Activated CD4-positive, alpha-beta T cell treated with anti-CD3 and anti-CD28 coated beads for 48 hours (primary cell): ENCODE measurements at places on chromosomes 7 and 10.

DNA sequence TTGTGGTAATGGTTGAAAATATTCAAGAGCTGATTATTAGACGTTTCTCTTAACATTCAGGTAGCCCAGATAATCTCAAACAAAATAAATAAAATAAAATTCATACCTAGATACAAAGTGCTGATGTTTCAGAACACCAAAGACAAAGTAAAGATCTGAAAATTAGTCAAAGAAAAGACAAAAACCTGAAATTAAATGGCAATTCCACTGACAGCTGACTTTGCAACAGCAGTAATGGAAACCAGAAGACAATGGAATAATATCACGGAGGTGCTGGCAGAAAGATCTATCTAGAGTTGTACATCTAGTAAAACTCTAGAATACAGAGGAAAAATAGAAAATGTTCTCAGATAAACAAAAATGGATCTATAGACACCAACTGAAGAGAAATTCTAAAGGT lies 58.0 kb upstream of the IKZF1 start:
- DNase-seq = no peak

DNA sequence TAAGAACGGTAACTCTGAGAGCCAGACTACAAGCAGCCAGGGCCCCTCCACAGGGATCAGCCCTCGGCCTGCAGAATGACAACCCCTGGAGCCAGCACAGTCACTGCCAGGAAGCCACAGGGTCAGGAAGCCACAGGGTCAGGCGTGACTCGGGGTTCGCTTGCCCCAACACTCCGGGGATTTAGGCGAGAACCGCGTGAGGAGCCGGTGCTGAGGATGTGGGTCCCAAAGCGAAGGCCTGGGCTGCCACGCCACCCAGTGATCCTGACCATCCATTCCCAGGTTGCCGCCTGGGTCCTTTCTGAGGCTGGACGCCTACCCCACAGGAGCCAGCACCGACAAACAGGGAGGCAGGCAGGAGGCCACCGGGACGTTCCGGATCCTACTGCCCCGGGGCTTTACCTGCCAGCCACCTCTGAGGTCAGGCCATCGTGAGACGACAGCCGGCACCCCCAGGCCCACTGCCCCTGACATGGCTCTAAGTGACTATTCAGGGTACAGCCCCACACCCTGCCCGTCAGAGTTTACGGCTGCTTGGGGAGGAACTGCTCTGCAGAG lies 228.6 kb downstream of the ELFN1 start:
- DNase-seq = no peak

GRCh38 chr7:1192171-1192676 lies 32.2 kb upstream of the ZFAND2A start:
- no peak for DNase-seq

GRCh38 chr10:15364001-15364400 lies 7.1 kb downstream of the FAM171A1 start:
- DNase-seq = no peak

DNA sequence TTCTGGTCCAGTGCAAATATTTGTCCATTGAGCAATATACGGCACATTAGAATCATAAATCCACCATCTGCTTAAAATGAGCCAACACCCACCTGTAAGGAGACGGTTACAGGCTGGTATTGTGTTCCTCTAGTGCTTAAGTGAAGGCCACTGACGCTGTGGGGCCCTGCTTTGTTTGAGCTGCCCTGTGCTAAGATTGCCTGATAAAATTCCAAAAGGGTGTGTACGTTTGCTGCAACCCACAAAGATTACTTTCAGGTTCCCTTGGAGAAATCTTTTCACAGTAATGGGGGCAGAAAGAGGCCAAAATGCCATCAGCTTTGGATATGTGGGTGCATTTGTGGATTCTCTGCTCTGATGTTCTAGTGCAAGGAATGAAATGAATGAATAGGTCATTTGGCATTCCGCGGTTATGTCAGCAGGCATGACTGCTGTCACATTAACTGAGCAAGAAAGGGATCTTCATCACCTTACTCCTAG lies 34.4 kb downstream of the AGR3 start:
- DNase-seq = no peak

GRCh38 chr10:70908406-70909296 lies 20.3 kb upstream of the PCBD1 start:
- no peak for DNase-seq

GRCh38 chr7:90465816-90466215 lies 3.6 kb upstream of the PTTG1IP2 start:
- no peak for DNase-seq

DNA sequence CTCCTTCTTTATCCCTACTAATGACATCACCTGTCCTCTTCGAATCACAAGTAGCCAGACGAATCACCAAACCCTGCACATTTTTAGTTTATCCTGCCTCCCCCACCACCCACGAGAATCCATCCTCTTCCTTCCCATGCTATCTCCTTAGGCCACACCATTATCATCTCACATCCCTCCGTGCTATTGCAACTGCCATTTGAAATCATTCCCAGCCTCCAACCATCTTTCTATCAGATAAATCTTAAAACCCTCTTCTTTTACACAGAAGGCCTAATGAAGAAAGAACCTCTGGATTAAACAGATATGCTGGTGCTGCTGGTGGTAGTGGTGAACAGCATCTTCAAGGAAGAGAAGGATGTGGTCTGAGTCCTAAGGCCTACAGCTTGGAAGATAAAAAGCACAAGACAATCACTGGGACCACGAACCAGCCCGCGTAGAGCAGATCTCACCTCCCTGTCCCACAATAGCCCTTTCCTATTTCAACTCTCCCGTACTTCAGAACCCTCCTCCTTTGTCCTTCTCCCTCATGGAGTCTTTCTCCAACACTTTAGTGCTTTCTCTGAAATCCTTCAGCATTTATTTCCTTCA lies 403.1 kb downstream of the SFMBT2 start:
- no peak for DNase-seq

GRCh38 chr10:8583096-8583495 lies 528.6 kb downstream of the GATA3 start:
- DNase-seq = no peak

DNA sequence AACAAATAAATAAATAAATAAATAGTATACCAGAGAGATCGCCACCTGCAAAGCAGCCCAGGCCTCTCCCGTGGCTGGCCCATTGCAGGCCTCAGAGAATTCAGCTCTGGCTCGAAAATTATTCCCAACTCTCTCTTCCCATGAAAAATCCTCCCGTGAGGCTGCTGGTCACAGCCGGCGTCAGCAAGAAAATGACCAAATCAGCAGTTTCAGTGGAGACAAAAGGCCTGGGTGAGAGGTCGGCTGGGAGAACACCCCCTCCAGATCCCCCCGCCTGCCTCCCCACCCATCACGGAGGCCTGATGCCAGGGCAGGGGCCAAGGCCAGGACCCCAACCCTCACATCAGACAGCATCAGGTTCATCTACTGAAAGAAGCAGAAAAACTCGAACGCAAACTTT lies 3.1 kb upstream of the CLIP2 start:
- DNase-seq = no peak

DNA sequence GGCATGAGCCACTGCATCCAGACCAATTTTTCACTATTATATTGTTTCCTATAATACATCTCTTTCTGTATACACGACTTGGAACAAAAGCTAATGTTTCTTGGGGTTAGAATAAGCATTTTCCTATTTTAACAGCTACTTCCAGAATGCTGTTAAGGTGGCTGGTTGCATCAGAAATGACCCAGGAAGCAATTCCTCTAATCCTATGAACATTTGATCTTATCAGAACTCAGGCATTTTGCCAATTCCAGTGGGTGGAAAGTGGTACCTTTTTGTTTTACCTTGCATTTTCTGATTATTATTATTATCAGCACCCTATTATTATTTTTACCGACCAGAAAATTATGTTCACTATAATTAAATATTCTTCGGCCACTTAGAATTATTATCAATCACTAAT lies 73.3 kb downstream of the NDUFB2 start:
- no peak for DNase-seq

- peak; percentile 39 for DNase-seq
Measured at GRCh38 chr10:11631890-11632587, 20.6 kb upstream of the USP6NL start.

DNA sequence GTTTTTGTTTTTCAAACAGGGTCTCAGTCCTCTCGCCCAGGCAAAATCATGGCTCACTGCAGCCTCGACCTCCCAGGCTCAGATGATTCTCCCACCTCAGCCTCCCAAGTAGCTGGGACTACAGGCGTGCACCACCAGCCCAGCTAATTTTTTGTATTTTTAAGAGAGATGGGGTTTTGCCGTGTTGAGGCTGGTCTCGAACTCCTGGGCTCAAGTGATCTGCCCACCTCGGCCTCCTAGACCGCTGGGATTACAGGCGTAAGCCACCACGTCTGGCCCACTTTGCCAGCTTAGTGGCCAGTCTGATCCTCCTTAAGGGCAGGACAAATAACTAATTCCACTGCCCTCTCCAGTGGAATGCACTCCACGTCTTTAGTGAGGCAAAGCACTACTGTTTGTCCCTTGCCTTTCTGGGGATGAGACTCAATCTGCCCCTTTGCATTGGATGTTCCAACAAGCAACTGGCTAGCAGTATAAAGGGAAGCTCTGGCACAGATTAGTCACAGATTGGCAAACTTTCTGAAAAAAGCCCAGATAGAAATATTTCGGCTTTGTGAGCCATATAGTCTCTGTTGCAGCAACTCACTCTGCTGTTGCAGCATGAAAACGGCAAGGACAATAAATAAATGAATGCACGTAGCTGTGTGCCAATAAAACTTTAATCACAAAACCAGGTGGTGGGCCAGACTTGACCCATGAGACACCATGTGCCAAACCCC lies 143.8 kb upstream of the RHEB start:
- DNase-seq = no peak

DNA sequence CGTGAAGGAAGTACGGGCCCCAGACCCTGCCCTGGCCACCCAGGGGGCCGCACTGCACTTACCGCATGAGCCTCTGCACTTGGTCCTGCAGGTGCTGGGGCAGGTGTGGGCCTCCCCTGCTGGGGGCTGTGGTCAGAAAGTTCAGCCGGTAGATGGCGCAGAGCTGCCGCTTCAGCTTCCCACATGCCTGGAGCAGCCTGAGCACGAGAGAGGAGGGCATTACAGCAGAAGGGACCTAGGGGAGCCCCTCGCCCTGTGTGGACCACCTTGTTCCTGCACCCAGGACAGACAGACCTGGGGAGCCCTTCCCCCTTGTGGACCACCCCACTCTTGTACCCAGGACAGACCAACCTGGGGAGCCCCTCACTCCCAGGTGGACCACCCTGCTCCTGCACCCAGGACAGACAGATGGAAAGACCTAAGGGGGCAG lies 8.7 kb upstream of the PYROXD2 start:
- DNase-seq = no peak

- DNase-seq = peak; percentile 45
Measured at GRCh38 chr10:100728928-100729861, 16.2 kb upstream of the PAX2 start.

- no peak for DNase-seq
Measured at GRCh38 chr7:152683297-152683696, 7.4 kb upstream of the XRCC2 start.
